ENCODE measurements at places on chromosomes 16 and 17.

DNA sequence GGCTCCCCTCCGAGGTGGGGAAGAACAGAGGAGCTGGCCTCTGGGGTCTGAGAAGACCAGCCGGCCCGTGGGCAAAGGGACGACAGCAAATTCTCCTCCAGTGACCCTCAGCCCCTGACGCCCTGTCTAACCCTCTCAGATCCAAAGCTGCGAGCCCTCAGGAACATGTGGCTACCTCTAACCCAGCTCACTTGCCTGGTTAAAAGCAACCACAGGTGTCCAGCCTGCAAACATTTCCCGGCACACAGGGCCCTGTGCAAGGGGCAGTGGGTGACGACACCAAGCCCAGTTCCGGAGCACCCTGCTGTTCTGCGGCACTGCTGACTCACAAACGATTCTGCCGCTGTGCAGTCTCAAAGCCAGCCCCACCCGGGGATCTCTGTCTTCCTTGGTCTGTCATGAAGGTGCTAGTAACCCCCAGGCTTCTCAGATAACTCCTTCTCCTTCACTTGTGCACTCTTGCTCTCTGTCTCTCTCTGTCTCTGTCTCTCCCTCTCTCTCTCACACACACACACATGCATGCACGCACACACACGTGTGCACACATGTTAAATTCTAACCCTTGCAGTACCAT is 23.0 kb downstream of the WNT3 start:
- no peak for DNase-seq

DNA sequence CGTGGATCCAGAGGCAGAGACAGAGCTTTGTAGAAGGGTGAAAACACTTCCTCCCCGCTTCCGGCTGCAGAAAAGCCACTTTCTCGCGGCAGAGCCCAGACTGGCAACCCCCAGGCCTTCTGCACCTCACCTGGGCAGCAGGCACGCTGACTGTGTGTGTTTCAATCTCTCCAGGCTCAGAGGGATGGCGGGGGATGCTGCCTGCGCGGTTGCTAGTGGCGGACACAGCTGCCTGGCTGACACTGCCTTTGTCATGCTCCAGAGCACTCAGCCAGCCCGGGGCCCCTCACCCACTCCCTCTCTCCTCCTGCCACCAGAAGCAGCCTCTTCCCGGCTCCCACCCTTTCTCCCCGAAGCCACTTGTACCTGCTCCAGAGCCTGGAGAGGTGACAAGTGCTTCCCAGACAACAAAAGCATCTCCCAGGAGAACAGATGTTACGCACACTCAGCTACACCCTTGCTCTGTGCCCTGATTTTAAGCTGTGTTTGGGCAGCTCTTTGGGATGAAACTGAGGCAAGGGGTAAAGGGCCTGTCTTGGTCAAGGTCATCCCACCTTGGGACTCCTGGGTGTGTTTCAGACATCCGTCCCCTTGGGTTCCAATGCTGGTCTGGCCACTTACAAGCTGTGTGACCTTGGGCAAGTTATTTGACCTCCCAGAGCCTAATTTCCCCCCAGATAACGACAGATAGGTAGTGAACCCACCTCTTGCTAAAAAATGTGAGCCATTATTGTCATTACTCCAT is 9.2 kb upstream of the GLIS2 start:
- DNase-seq, result no peak

DNA sequence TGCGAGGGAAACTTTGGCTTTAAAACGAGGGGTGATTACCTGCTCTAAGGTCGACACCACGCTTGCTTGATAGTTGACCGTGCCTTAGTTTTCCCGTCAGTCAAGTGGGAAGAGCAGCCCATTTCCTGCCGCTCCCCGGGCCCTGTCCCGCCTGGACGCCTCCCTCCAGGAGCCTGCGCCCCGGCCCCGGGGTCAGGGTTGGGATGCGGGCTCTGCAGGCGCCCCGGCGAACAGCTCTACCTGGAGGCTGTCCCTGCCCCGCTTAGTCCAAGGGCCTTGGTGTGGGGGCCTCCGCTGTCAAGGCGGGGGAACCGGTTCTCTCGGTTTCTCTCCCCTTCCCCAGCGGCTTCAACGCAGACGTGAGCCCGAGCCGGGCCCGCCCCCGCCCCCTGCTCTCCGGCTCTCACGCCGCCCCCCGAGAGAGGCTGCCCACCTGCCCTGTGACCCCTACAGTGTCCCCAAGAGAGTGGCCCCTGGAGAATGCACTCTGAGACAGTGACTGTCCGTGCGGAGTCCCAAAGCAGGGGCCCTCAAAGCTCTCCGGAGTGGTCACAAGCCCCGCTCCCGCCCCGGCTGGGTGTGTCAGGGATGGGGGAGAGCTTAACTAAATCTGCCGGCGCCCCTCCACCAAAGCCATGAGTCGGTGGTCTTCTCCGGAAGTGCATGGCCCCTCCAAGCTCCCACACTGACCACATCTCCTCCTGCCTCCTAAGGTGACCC is 117.4 kb upstream of the SMURF2 start:
- no peak for DNase-seq

- DNase-seq, result no peak
Measured at GRCh38 chr17:20975566-20975965, 67.2 kb downstream of the USP22 start.

DNA sequence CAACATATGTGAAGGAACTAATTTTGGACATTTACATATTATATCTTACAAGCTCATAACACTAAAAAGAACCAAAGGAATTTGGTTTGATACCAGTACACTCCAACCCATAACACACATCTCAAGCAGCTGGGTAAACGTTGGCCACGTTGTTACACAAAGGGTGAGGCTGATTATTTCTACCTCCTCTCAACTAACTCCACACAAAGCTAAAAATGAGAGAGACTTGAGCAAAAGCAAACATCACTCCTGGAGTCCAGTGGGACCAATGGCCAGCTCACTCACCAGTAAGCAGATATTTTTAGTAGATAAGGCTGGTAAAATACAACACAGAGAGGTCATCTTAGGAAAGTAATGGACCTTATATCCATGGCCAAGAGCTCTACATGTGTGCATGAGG is 207.6 kb downstream of the MRTFB start:
- DNase-seq, result no peak

DNA sequence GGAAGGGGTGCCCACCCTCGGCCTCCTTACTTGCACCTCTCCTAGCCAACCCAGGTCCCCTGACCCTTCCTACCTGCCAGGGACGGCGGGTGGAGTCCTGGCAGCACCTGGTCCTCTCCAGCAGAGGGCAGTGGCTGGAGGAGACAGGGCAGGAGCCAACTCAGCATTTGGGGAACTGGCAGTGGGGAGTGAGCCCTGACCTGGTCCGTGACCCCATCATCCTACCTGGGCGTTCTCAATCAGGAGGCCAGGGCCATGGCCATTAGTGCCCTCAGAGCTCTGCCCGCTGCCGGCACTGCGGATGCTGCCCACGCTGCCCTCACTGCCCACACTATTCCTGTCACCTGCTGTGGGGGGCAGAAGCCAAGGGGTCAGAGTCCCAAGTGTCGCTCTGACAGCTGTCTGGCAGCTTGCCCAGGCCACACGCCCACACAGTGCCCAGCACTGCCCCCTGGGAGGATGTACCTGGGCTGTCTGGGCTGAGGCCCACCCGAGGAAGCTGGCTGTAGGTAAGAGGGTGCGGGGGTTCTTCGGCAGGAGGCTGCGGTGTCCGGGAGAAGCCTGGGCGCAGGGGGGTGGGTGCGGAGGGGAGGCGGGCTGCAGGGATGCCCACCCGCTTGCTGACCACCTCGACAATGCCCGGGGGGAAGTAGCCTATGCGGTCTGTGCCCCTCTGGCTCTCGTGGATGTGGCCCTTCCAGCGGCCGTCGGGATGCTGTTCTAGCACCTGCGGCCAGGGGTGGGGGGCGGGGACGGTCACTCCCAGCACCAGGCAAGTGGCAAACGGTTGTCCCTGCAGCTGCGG is 10.8 kb downstream of the CASKIN2 start:
- DNase-seq, result no peak

DNA sequence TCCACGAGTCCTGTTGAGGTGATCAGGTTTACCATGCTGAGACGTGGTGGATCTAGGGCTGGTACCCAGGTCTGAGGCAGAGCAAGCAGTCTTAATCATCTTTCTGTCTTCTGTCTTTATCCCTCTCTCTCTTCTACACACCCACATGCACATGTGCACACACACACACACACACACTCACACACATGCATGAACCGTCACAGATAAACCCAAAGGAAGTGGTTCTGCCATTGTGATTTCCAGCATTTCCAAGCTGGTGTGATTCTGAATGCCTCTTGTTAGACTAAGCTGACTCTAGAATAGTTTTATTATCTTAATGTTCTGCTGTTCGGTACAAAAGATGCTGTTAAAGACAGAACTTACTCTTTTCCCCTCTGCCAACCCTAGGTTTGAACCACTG is 411.8 kb upstream of the SALL1 start:
- DNase-seq, result no peak

- DNase-seq, result no peak
Measured at GRCh38 chr17:33438139-33438538, 145.0 kb upstream of the ASIC2 start.

GRCh38 chr16:57062329-57062728 is 30.1 kb upstream of the CPNE2 start:
- no peak for DNase-seq

DNA sequence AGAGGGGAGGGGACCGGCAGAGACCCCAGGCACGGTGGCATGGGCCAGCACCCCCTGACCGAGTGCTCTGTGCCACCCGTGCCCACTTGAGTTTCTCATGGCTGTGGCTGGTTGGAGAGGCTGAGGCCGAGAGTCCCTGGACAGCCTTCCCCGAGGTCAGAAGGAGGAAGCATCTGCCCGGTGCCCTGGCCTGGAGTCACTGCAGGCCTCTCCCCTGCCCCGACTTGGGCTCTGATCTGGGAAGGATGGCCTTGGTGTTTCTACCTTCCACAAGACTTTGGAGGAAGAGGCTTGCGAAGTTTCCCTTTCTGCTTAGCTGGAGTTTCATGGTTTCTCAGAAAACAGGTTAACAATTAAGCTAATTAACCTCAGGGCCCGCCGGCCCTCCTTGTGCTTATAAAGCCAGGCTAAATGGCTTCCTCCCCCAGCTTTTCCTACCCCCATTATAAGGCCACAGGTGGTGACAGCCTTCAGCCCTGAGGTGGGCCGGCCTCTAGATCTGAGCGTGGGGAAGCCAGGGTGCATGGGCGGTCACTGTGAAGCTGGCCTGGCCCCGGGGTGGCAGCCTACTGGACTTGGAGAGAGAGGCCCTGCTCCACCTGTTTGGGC is 17.3 kb downstream of the LLGL2 start:
- no peak for DNase-seq

DNA sequence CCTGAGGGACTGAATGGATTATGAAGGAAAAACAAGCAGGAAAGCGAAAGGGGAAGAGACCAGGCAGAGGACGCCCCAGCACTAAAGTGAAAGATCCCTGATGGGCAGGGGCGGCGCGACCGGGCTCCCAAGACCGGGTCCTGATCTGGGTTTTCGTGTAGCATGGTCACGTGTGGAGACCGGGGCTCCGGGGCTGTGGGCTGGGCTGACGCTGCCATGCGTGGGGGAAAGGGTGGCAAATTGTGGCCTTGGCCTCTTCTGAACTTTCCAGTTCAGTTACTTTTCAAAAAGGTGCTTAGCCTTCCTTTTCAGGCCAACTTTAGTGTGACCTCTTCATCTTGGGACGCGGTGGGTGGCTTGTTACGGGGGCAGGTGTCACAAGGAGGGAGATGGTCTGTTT is 57.5 kb downstream of the METRNL start:
- no peak for DNase-seq

- DNase-seq, result no peak
Measured at GRCh38 chr17:43719578-43719977, 39.0 kb downstream of the SOST start.

- DNase-seq, result no peak
Measured at GRCh38 chr16:69848637-69849545, 86.8 kb downstream of the WWP2 start.

- no peak for DNase-seq
Measured at GRCh38 chr17:44272321-44272951, 4.5 kb upstream of the SLC4A1 start.

DNA sequence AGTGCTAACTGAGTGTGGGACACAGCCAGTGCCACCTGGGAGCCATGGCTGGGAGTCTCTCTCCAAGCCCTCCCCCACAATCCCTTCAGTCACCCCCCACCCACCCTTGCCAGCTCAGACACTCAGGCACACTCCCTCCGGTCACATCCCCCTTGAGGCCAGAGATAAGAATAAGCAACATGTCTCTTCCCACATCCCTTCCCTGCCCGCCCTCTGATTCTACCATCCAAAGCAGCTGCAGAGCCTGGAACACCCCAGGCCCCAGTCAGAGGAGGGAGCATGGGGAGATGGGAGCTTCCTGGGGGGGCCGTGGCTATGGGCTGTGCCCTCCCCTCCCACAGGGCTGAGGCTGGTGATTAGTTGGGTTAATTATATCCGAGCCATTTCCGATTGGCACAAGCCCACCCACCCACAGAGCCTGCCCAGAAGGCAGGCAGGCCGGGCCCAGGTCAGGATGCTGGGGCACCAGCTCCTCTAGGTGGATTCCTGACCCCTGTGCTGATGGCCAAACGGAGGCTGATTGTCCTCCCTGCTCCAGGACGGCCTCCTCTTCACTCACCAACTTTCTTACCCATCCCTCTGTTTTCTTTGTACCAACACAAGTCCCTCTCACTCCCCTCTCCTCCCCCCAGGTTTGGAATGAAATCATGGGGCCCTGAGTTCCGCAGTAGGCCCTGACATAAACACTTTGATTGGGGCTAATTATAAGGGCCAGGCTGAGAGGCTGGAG is 28.6 kb upstream of the MEIOC start:
- no peak for DNase-seq

GRCh38 chr17:75047398-75048098 is 523 bp downstream of the KCTD2 start:
- no peak for DNase-seq

DNA sequence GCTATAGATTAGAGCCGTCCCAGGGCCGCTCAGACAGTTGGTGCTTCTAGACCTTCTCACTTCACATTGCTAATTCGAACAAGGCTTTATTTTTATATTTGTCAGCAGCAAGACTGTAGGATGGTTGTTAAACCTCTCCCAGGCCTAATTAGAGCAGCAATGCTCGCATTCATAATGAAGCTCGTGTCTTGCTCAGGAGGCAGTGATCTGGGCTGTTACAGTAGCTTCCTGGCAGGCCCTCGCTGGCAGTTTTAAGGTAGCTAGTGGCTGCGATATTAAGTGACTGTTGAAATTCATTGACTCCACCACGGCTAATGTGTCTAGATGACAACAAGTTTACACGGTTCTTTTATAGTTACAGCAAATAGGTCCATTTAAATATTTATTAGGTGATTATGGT is 23.2 kb upstream of the ANKFN1 start:
- DNase-seq, result no peak

All from activated CD4-positive, alpha-beta T cell treated with anti-CD3 and anti-CD28 coated beads, Interleukin-2, amount 50 U/mL, for 24 hours (primary cell).